NK-92 treated with Interleukin-12 subunit alpha and Interleukin-12 subunit beta, amount 100 ng/mL, for 24 hours (cell line): ENCODE measurements at places on chromosomes 4 and X.

DNA sequence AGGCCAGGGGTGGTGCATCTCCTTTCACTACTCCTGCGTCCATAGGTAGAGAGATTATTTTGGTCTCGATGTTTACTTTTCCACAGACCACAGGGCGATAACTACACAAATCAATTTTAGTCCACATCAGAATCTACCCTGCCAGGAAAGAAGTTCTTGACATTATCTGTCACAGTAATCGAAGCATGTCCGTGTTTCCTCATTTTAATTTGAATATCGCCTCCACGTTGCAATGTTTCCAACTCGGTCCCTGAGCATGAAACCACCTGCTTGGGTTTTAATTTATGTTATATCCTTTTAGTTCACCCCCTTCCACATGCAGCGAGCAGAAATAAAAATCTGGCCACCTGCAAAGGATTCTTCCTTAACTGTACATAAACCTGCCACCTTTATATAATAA is 100.1 kb upstream of the ATXN3L start:
- DNase-seq = no peak

DNA sequence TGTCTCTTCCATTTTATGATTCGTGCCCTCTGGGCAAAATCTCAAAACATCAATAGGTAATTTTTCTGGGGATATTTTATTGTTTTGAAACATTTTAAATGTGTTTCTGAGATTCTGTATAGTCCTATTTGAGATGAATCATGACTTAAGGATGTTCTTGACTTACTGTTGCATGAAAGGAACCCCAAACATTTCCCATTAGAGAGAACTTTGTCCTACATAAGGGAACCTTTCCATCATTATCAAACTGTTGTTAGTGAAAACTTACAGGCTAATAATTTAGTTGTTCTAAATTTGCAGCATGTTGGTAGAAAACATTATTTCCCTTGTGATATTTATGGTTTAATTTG is 523.3 kb downstream of the PPARGC1A start:
- DNase-seq = no peak

DNA sequence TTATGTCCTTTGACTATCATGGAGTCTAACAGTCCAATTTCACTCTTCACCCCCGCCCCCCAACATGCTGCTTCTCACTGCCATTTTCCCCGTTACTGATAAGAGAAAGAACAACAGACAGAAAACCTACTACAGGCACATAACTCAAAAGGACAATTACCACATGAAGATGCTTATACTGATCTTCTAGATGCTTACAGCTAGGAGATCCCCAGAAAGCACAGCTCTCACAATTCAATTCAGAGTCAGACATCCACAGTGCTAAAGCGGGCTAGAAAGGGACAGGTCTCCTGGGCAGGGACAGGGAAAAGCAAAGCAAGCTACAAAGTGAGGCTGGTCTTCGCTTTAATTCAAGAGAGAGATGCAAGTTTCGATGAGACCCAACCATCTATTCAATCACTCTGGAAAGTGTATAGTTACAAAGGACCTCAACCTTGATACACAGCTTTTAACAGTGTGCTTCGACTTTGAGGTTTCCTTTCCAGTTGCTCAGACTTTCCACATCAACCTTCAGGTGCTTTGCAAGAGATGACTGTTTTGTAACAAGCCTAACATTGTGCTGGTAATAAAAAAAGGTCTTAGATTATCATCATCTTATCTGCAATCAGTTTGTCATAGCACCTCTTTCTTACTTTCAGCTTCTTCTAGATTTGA is 60.9 kb downstream of the LEF1 start:
- DNase-seq = no peak

DNA sequence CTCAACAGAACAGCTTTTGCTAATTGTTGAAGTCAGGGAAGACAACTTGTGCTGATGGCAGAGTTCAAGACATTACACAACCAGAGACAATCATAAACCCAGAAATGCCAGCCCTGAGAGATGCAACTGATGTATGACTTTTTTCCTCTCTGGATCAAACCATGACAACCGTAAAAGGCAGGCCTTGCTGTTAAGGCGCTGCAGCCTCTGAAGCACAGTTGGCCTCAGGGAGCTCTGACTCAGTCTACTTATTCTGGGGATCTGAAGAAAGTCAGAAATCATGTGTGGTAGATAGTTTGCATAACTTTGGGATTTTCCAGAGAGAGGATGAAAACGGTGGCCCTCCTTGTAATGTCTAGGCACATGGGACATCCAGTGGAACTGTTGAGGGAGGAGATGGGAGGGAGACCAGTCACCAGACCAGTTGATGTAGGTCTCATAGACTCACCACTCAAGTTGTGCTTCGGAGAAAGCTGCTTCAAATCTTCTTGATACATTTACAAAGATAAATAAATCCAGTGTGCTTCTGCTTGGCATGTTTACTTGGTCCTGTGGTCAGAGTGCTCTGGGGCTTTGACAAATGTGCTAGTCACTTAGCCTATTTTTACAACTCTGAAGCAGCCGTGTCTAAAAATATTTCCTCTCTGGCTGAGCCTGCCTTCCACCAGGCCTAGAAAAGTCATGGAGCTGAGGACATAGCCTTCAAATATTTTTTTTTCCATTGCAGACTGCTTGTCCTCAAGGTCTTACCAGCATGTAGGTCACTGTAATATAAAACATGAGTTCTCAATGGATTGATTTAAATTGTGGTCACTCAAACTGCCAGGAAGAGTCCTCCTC is 7.5 kb downstream of the HADH start:
- DNase-seq = no peak

DNA sequence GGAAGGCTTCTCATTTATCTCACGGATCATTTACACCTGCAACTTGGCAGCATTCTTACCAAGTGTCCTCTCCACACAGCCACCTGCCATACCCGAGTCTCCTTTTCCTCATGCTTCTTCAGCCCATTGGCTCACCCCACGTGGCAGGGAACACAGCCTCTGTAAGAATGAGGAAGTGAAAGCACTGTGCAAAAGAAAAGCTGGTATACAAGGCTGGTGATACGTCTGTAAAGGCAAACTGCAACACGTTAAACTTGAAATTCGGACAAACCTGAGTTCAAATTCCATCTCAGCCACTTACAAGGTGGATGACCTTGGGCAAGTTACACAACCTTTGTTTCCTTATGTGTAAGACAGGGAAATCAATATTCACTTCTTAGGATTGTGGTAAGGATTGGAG is 164.0 kb upstream of the RASGEF1B start:
- DNase-seq = no peak

GRCh38 chr4:86876894-86877685 is 15.1 kb downstream of the C4orf36 start:
- no peak for DNase-seq

DNA sequence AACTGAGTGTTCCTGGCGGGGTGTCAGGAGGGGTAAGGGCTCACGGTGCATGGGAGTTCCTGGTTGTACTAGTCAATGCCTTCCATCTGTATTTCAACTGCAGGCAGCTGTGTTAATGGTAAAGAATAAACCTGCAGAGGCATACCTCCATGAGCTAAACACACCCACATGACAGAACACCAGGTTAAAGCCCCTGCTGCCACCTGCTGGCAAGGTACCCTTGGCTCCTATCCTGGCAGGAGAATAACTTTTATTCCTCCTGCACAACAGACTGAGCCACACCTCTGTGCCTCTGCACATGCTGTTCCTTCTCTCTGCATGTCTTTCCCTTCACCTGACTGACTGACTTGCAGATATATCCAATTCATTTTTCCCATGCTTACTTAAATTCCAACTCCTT is 11.1 kb downstream of the ITIH6 start:
- DNase-seq = no peak

DNA sequence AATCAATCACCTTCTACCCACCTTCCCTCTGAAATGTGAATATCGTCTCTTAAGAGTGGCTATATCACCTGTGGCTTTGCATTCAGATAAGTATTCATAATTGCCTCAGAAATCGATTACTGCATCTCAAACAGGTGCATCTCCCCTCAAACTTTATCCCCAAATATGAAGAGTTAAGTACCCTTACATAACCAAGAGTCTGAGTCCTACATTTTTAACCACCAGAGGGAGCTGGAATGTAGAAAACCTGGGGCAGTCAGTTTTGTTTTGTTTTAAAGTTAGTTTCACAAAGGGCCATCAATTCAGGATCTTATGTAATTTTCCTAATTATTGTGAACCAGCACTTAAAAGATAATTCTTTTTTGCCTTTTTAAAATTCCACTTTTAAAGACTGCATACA is 5.7 kb downstream of the TCEANC start:
- no peak for DNase-seq

DNA sequence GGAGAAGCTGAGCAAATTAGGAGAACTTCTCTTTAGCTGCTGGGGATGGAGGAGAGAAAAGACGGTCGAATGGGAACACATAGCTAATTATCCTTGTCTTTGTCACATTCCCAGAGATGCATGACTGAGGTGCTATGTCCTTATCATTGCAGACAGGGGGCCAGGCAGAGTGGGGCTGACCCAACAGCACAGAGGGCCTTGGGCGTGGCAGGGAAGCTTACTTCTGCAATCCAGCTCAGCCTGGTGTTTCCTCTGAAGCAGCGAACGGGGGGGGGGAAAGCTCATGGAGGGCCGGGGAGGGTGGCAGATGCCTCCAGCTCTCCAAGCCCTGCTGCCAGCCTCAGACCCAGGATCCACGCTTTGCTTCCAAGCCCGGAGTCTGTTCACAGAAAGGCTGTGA is 50.8 kb upstream of the HOPX start:
- DNase-seq = no peak

DNA sequence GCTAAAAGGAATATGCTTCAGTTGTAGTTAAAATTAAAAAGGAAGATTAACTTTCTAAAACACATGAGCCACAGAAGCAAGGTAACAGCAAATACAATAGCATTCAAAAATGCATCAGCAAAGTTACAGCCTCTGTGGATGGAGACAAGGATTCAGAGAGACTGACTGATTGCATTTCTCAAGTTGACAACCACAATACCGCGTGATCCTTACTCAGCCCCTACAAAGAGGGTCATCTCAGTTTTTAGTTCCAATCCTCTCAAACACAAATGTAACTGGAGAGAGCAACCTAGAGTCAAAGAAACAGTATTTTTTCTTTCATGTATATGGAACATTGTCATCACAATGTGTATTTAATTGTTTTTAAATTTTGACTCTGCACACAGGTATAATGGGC is 14.2 kb upstream of the C1QTNF7 start:
- DNase-seq = no peak

GRCh38 chrX:71545364-71545763 is 12.5 kb downstream of the OGT start:
- DNase-seq = no peak

GRCh38 chrX:1534301-1535168 is 2.5 kb downstream of the P2RY8 start:
- no peak for DNase-seq

GRCh38 chr4:159201168-159201567 is 98.3 kb downstream of the RAPGEF2 start:
- no peak for DNase-seq

DNA sequence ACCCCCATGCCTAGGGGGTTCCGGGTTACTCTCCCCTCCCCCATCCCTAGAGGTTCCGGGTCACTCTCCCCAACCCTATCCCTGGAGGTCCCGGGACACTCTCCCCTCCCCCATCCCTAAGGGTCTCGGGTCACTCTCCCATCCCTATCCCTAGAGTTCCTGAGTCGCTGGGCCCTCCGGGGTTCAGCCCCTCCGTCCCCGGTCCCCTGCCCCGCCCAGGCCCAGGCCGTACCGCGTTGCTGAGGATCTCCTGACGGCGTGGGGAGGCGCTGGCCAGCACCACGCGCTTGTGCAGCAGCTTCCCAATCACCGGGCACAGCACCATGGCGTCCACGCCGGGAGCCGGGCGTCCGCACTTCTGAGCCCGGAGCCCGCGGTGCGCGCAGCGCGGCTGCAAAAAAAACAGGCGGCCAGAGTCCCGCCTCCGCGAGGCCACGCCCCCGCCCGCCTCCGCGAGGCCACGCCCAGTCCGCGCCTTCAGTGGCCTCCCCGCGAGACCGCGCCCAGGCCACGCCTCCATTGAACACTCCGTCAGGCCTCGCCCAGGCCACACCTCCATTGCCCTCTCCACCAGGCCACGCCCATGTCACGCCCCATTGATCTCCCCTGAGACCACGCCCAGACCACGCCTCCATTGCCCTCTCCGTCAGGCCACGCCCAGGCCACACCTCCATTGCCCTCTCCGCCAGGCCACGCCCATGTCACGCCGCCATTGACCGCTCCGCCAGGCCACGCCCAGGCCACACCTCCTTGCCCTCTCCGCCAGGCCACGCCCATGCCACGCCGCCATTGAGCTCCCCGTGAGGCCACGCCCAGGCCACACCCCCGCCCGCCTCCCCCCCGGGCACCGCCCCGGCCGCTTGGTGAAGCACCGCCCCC is at the start of gene ASMTL:
TSS of gene ASMTL (minus strand) at position 394 of the 879 bp plus-strand sequence. CDS start at position 325, 69 bp downstream.
- DNase-seq = no peak

GRCh38 chr4:26214994-26215393 is 105.8 kb upstream of the RBPJ start:
- no peak for DNase-seq

GRCh38 chr4:84683064-84683850 is 100.3 kb downstream of the CDS1 start:
- no peak for DNase-seq

GRCh38 chr4:93313197-93313596 is 515.4 kb upstream of the ATOH1 start:
- no peak for DNase-seq
